G401 (cell line): ENCODE measurements at places on chromosomes 2 and 18.
A peak's percentile ranks its signal among the peaks of the same experiment; 100 is the strongest.

- DNase-seq, result no peak
Observed at GRCh38 chr18:76892832-76893231, 70.5 kb downstream of the ZNF236 start.

GRCh38 chr18:39406941-39407340, 1841.3 kb upstream of the CELF4 start:
- no peak for DNase-seq

DNA sequence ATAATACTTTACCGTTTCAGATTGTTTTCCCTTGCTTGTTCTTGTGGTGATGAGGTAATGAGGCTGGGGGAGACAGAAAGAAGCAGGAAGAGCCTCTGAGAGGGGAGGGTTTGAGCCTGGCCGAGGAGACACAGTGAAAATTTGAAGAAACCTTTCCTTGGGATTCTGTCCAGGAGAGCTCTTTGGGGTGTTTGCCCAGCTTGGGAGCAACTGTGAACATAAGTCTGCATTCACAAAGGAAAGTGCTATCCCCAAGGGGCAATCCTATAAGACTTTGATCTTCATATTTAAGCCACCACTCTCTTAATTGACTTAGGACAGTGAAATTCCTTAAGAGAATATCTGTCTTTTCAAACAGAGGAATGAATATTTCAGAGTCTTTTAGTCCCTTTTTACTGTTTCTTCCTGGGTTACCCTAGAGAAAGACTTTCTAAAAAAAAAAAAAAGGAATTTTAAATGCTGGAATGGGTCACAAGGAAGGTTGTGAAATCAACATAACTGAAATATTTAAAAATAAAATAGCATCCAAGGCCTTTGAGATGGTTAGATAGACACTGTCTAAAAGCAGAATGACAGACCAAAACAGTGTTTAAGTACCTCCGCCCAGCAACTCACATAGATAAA, 52.5 kb upstream of the STAM2 start:
- no peak for DNase-seq

DNA sequence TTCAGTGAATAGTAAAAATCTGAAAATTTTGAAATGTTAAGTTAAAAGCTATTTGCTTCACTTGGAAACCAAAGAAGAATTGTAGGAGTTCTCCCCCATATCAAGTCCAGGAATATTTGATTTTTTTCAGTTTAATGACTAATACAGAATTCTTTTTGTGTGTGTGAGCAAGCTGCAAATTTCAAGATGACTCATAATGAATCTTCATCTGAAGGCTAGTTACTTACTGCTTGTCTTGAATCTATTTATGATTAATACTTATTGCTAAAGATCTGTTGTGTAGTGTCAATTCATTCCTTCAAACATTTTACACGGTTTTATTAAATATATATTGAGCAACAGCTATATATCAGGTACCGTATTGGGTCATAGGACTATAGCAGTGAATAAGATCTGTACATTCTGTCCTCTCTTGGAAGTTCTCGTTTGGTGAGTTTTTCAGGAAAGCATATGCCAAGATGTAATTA, 47.8 kb upstream of the CAVIN2 start:
- DNase-seq, result no peak

- no peak for DNase-seq
Observed at GRCh38 chr2:28631514-28632206, 120.0 kb upstream of the PPP1CB start.

DNA sequence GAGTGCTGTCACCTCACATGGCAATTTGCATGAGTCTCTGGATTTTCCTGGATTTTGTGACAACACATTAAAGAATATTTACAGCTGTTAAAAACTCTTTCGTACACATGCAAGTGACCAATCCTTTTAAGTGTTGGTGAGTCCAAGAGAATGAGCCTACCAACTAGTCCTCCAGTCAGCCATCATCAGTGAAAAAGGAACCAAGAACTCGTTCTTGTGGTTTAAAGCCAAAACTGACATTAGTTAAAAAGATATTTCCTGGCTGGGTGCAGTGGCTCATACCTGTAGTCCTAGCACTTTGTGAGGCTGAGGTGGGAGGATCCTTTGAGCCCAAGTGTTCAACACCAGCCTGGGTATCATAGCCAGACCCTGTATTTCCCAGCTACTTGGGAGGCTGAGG, 215.4 kb upstream of the ITGA4 start:
- DNase-seq, result no peak

- no peak for DNase-seq
Observed at GRCh38 chr2:101803945-101804696, 106.6 kb downstream of the MAP4K4 start.

GRCh38 chr2:14720319-14720718, 87.8 kb downstream of the LRATD1 start:
- no peak for DNase-seq

DNA sequence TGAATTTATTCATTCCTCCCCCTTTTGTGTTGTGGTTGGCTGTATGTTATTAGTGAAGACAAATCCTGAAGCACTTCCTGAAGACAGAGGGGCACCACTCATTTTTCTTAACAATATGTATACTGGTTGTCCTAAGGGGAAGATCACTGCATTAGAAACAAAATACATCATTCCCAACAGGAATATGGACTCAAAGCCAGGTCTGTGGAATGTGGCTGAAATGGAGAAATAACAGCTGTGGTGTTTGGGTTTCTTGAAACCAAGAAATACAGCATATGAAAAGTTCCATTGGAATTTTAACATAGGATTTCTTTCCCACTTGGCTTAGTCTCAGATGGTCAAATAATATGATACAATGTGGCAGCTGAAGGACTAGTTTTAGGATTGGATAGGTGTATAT, 267.6 kb downstream of the KCNE4 start:
- DNase-seq, result no peak

GRCh38 chr18:770583-770961, 41.5 kb downstream of the YES1 start:
- DNase-seq, result no peak

DNA sequence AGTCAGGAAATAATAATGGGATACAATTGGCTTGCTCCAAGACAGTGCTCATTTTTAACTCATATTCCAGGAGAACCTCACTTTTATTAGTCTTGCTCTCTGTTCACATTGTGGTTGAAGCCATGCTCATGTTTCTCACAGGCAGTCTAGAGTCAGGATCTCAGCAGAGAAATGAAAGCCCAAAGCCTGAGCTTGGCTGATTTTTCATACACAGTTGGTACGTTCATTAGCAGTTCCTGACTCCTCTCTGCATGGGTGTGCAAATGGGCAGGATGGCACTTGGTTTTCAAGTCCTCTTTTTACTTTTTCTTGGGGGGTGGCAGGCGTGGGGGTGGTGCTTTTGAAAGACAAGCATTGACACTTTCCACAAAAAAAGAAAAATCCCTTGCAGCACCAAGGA, 56.0 kb upstream of the KLF7 start:
- DNase-seq, result peak; percentile 72

DNA sequence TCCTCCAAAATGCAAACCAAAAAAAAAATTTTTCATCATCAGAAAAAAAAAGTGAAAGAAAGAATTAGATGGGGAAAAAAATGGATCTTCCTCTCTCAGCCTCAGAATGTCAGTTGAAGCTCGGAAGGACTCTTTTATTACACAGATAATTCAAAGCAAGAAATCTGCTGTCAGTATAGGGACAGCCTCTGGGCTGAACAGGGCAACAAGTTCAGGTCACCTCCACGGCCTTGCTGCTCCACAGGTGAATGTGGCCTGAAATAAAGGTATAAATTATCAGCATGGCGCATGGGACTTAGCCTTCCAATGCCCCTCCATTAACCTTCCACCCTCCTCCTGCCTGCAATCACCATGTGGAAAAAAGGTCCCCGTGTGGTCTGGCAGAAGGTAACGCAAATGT, 316.8 kb upstream of the POU3F3 start:
- DNase-seq, result no peak

DNA sequence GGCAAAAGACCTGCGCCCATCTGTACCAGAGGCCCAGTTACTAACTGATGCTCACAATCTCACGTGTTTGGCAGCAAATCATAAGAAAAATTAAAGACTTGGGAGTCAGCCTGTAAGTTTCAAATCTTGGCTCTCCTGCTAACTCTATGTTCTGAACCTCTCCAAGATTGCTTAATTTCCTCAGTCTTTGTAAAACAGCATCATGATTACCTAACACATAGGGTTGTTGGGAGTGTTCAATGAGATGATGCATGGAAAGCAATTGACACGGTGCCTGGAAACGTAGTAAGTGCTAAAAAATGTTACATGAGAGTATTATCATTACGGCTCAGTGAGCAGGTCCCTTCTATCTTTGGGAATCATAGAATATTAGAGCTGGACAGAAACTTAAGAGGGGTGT, 497.6 kb upstream of the TCF4 start:
- no peak for DNase-seq

DNA sequence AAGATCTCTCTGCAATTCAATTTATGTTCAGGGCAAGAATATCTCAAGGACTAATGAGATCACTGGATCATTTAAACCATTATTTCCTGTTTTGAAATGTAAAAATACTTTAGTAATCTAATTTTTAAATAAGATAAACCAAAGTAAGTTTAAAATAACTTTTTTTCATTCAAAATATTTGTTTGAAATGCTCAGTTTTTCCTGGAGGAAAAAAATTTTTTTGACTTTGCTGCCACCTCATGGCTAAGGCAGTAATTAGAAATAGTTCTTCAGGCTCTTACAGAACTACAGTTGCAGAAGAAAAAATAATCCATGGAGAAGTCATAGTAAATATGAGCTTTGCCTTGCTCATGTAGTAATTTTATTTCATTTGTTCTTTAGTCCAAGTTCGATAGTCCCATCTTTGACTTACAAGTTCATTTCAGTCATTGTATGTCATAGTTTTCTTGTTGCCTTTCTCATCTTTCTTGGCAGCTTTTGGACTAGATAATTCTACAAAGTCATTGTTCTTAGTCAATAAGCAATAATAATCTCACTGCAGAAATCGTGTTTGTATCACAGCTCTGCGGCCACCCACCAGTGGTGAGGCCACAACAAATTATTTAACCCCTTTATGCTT, 127.4 kb downstream of the DPP4 start:
- peak; percentile 38 for DNase-seq

- peak; percentile 14 for DNase-seq
Observed at GRCh38 chr2:170396799-170397459, 219.0 kb downstream of the MYO3B start.

- no peak for DNase-seq
Observed at GRCh38 chr2:43460174-43460546, 135.7 kb downstream of the THADA start.

- DNase-seq, result no peak
Observed at GRCh38 chr18:27695503-27695902, 481.4 kb downstream of the CDH2 start.

DNA sequence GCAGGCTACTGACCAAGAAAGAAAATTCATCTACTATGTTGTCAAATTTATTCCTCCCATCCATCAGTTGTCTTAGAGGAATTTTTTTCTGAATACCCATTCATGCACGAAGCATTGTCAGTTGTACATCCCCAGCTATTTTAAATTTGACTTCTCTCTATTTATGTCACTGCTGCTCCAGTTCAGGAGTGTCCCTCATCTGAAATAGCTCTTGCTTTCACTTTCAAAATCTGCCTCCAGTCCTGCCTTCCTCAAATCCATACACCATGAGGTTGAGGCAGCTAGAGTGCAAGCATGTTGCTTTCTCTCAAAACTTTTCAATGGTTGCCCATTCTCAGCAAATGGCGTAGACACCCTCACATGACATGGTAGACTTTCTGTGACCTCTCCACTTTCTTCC, 335.4 kb upstream of the CDH2 start:
- no peak for DNase-seq

DNA sequence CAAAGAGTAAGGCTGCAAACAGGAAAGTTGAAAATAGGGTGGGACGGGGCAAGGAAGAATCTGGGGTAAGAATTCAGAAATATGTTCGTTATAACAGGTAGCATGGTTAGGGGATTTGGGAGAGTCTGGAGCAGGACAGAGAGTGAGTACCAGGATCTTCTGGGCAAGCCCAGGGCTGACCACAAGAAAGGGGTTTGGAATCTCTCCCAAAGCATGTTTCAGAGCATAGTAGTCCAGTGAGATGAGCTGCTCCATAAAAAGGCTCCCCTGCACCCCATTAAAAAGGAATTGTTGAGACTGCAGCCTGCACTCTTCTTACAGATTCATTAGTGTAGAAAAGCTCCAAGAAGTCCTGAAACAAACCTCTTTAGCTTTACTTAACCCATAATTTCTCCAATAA, 291.1 kb downstream of the MTX2 start:
- no peak for DNase-seq

GRCh38 chr2:38013158-38013752, 62.7 kb downstream of the CYP1B1 start:
- no peak for DNase-seq

DNA sequence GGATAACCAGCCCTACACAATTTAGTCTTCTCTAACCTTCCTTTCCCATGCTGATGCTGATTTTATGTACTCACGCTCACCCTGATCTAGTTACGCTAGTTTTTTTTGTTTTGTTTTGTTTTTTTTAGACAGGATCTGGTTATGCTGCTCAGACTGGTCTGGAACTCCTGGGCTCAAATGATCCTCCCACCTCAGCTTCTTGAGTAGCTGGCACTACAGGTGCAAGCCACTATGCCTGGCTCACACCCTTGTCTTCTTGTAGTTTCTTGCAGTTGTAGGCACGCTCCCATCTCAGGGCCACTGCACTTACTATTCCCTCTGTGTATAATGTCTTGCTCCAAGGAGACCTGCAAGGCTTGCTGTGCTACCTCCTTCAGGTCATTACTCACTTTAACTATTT, 6.2 kb downstream of the PELI1 start:
- DNase-seq, result no peak

DNA sequence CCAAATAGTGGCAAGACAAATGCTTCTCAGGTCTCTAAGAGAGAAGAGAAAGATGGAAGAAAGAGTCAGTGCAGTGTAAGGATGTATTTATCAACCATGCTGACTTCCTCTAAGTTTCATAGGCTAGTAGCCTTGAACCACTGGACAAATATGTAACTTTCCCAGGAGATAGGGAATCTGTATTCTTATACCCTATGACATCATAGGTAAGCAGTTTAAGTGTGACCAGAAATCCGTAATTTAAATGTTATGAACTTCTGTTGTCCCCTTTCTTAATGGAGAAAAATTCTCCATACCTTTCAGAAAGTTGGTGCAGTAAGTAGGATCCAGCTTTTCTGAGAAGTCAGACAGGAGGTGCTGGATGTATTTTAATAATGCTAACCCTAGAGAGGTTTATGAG, 256.2 kb downstream of the LNPK start:
- DNase-seq, result no peak

GRCh38 chr18:54939361-54939917, 19.8 kb downstream of the CCDC68 start:
- no peak for DNase-seq

- no peak for DNase-seq
Observed at GRCh38 chr2:170845343-170845742, 28.7 kb downstream of the GAD1 start.

- no peak for DNase-seq
Observed at GRCh38 chr18:2536493-2536892, 34.8 kb downstream of the METTL4 start.
